ENCODE measurements at places on chromosomes 5 and 9. TPM values are rescaled to one million over a fixed set of nuclear protein-coding genes. Genes with fewer than 3 reads are reported as not detected.

The PCDHB6 gene
- not detected for total RNA-seq

The PIP5KL1 gene
- total RNA-seq = 1.1 TPM

The CSF1R gene
- total RNA-seq = 1.8 TPM

The DMRT3 gene
- not detected for total RNA-seq

The TOR1A gene
- 26.2 TPM for total RNA-seq

The SIT1 gene
- total RNA-seq = 45.4 TPM

The NXNL2 gene
- not detected for total RNA-seq

The DMGDH gene
- 0.93 TPM for total RNA-seq

The PCAT7 gene
- total RNA-seq = not detected

The SPINK9 gene
- total RNA-seq = not detected

The NACC2 gene
- 3.5 TPM for total RNA-seq

The CCDC180 gene
- 1.9 TPM for total RNA-seq

The SLC22A4 gene
- 2.0 TPM for total RNA-seq

The ISL1 gene
- not detected for total RNA-seq

The HSPB3 gene
- not detected for total RNA-seq

The NFX1 gene
- total RNA-seq = 32.4 TPM

The SLF1 gene
- 12.8 TPM for total RNA-seq

The DMRTA1 gene
- not detected for total RNA-seq

The SPINK4 gene
- total RNA-seq = not detected

The RANBP3L gene
- total RNA-seq = 0.10 TPM

The SPATA24 gene
- total RNA-seq = 7.4 TPM

The MAMDC2 gene
- total RNA-seq = not detected

The IL7R gene
- 144 TPM for total RNA-seq

The MARVELD2 gene
- 0.45 TPM for total RNA-seq

The NEUROG1 gene
- total RNA-seq = not detected

The PFN3 gene
- total RNA-seq = not detected

The WNT8A gene
- not detected for total RNA-seq

The MUSK gene
- total RNA-seq = not detected

The LRRC19 gene
- total RNA-seq = not detected

The SPAG8 gene
- 1.1 TPM for total RNA-seq

The FCHO2 gene
- total RNA-seq = 0.93 TPM

The IRF1 gene
- total RNA-seq = 84.3 TPM

The TOMM5 gene
- 136 TPM for total RNA-seq

The ERAP2 gene
- 108 TPM for total RNA-seq

The DNAI1 gene
- not detected for total RNA-seq

The FAM153A gene
- total RNA-seq = 23.8 TPM

The IFNA13 gene
- total RNA-seq = not detected

The MEGF10 gene
- not detected for total RNA-seq

The F2RL1 gene
- total RNA-seq = 3.0 TPM

The CREBRF gene
- total RNA-seq = 18.3 TPM

The PTPA gene
- total RNA-seq = 83.0 TPM

The STK32A gene
- not detected for total RNA-seq

The SLC1A1 gene
- not detected for total RNA-seq

The FAM81B gene
- not detected for total RNA-seq

The AFF4 gene
- total RNA-seq = 14.2 TPM

The CDO1 gene
- total RNA-seq = 0.57 TPM

The MYMK gene
- not detected for total RNA-seq

The SEMA5A gene
- not detected for total RNA-seq

The ENHO gene
- total RNA-seq = 0.27 TPM

The ECSCR gene
- 0.74 TPM for total RNA-seq

The GABBR2 gene
- total RNA-seq = not detected

The CDKN2B-AS1 gene
- 0.24 TPM for total RNA-seq

The NME5 gene
- total RNA-seq = not detected
